Breast epithelium (tissue), 4 donors: ENCODE measurements at places on chromosomes 2 and 18.

DNA sequence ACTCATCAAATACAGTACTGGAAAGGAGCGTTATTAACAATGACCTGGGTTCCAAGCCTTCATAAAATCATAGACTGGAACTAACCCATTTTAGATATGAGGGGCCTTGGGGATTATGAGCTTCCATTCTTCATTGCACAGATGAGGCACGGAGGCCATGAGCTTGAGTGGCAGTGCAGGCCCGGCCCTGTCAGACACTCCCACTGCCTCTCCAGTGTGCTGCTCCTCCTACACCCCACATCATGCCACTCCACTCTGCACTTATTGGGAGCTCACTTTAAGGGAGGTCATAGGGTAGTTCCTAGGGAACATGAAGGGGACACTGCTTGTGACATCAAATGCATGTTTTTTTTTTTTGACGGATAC, 77.9 kb downstream of the TSN start:
- DNase-seq, result no peak

GRCh38 chr2:16254356-16254965, 314.1 kb downstream of the MYCN start:
- DNase-seq, result no peak

GRCh38 chr2:180570864-180571263, 409.5 kb upstream of the UBE2E3 start:
- no peak for DNase-seq

- DNase-seq, result no peak
These were observed 14.9 kb downstream of the ERFE start for GRCh38 chr2:238173692-238174091.

DNA sequence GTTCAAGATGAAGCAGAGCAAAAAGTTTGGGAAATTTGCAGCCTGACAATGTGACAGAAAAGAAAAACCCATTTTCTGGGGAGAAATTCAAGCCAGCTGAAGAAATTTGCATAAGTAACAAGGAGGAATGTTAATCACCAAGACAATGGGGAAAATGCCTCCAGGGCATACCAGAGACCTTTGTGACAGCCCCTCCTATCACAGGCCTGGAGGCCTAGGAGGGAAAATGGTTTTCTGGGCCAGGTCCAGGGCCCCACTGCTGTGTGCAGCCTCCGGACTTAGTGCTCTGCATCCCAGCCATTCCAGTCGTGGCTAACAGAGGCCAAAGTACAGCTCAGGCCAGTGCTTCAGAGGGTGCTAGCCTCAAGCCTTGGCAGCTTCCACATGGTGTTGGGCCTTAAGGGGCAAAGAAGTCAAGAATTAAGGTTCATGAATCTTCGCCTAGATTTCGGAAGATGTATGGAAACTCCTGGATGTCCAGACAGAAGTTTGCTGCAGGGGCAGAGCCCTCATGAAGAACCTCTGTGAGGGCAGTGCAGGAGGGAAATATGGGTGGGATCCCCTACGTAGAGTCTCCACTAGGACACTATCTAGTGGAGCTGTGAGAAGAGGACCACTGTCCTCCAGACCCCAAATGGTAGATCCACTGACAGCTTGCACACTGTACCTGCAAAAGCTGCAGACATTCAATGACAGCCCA, 314.1 kb upstream of the TRIB2 start:
- DNase-seq, result no peak
